ENCODE measurements at places on chromosomes 7 and 10.

DNA sequence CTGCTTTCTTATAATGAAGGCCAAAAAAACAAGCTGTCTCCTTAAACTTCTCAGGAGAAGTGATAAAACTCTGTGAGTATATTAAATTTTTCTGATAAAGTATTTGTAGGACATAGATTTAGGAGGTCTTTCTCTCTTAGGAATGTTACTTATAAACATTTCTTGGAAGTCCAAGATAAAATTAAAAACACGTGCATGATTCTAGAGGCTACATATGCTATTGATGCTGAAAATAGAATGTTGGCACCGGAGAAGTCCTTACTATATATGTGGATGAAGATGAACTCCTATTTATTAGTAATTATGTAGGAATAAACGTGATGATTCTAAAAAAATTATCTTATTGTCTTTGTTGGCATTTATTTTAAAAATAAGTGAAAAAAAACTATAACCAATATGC lies 241.3 kb upstream of the LRRTM3 start:
- no peak for DNase-seq

DNA sequence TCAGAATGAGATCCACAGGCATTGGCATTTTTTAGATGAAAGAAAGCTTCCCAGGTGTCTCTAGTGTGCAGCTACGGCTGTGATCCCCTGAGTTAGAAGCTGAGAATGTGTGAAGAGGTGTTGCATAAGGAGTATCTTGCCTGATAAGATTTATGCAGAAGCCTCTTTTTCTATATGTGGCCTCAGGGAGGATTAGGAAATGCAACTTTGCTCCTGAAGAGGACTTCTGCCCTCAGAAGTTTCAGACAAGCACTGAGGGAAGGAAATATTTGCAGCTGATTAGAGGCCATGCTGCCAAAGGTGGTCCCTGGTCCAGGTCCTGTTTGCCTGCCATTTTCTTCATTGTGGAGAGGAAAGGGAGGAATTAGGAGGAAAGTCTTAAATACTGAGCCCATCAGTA lies 551.8 kb downstream of the PHTF2 start:
- DNase-seq = no peak

GRCh38 chr10:4643471-4643870 lies 182.5 kb upstream of the AKR1E2 start:
- DNase-seq = no peak

DNA sequence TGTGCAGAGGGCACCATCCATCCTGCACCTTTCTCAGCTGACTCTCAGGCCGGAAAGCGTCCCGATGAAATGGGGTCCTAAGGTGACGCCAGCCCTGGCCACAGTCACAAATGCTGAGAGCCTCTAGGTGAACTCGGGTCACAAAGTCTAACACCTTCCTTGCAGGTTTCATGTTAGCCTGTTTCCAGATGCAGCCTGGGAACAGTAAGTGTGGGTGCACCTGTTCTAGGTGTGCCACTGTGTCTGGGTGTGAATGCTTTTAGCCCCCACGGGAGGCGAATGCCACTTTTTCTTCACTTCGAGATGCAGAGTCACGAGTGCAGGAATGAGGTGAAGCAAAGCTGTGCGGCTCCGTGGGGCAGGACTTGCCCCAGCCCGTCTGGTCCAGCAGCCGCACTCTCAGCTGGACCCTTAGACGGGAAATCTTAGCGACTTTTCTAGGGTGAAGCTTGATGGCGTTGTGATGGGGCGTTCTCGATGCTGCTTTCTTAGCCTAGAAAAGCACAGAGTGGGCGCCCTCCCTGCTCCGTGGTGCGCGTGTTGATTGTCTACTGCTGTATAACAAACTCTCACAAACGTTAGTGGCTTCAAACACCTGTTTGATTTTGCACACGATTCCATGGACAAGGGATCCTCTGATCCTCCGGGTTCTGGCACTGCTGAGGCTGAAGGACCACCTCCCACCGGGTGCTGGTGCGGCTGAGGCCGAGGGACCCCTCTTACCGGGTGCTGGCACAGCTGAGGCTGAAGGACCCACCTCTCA lies 13.6 kb upstream of the VIPR2 start:
- no peak for DNase-seq

GRCh38 chr10:74223755-74224529 lies 72.9 kb downstream of the ADK start:
- peak; percentile 11 for DNase-seq

- no peak for DNase-seq
Observed at GRCh38 chr7:30899630-30900029, 12.0 kb upstream of the AQP1 start.

DNA sequence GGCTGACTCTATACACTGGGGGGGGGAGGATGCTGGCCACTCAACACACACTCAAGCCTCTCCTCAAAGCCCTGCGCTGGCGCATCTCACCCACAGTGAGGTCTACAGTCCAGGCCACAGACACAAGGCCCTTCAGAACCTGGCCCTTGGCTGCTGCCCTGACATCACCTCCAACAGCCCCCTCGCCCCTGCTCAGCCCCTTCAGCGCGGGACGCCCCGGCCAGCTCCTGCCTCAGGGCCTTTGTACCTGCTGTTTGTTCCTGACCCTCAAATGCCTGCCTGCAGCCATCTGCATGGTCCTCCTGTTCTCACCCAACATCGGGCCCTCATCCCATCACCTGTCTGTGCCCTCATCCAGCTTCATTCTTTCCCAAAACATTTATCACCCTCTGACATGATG lies 572.6 kb downstream of the DNAJB6 start:
- no peak for DNase-seq

GRCh38 chr10:102580230-102580629 lies 64.0 kb upstream of the TRIM8 start:
- DNase-seq = no peak

GRCh38 chr10:69317175-69317604 lies 38.9 kb downstream of the HK1 start:
- DNase-seq = no peak

- DNase-seq = no peak
Observed at GRCh38 chr7:46781901-46782439, 799.9 kb downstream of the TNS3 start.

DNA sequence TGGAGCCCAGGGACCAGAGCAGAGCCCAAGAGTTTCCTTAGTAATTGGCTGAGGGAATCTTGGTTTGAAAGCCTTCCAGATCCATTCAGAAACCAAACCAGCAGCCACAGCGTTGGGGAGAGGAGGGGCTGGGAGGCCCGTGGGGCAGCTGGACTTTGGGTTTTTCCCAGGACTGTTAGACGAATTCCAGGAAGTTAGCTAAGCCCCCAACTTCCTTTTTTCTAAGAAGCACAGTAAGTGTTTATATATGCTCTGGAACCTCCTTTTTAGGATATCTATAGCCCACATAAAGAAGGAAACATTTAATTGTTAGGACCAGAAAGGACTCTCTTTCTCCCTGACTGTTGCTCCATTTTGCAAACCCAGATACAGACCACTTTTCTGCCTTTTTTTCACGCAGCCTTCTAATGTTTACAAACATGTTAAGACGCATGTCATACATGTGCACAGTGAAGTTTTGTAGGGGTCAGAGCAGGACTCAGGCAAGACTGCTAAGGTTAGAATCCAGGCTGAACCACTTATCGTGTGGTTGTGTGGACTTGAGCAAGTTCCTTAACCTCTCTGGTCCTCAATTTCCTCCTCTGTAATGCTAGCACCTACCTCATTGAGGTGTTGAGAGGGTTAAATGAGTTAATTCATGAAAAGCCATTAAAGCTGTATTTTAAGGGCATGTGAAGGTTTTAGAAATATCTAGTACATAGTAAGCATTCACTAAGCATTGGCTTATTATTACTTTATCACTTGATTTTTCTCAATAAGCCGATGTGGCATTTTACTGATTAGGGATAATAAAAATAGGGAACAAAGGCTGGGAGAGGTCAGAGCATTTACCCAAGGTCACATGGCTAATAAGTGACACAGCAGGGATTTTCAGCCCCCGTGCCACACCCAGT lies 42.4 kb downstream of the TBATA start:
- no peak for DNase-seq

GRCh38 chr10:126803394-126803793 lies 101.8 kb upstream of the DOCK1 start:
- DNase-seq = no peak

- no peak for DNase-seq
Observed at GRCh38 chr7:30755384-30756154, 3.6 kb downstream of the INMT start.

DNA sequence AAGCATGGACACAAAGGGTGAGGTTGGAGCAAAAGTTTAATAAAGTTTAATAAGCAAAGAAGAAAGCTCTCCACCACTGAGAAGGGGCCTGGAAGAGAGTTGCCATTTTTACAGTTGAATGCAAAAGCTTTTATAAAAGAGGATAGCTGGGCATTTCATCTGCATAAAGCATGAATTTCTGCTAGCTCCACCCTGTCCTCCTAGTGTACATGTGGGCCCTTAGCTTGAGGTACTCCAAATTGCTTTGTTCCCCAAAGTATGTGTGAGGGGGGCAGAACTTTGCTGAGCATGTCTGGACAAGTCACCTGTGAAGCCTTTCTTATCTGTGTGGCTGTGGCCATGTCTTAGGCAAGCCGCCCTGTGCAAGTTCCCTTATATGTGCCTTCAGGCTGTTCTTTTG lies 22.6 kb upstream of the CROT start:
- no peak for DNase-seq

DNA sequence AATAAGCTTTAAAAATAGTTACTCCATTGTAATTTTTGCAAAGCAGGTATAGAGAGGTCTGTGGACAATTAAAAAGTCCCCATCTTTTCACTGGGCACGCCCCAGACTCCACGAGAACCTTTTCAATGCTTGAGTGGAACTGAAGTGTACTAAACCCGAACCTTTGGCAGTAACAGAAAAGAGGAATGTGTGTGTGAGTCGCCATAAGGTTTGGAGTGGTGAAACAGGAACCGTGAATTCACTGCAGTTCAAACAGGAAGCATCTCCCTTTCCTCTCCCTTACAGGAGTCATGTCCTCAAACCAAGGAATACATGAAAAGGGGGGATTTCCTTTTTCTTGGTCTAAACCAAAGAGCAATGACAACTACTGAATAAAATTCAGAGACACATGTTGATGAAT lies 23.2 kb downstream of the NDUFB2 start:
- no peak for DNase-seq

DNA sequence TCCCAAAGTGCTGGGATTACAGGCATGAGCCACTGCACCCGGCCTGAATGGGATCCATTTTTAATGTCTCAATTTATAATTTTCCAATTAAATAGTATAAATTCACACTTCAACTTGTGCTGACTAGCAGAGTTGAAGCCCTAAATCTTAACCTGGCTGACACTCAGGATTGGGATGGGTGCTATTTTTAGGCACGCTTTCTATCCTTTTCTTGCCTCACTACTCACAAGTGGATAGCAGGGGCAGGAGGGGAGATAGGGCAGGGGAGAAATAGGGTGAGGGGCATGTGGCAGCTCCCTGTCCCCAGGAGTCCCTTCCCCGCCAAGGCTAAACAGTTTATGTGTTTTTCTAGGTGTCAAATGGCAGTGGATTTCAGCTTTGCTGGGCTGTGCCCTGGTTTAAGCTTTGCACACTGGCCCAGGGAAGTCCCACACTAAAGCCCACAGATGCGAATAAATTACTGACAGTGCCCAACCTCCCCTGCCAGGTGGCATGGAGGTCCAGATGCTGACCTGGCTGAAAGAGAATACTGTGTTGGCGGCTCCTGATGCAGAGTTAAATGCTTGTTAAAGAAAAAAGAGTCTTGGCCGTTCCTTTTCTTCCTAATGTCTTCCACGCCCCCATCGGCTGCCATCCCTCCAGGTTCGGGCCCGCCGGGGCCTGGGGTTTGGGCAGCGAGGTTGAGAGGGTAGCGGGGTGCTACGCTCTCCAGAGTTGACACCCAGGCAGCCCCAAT lies 36.2 kb upstream of the EFCAB10 start:
- DNase-seq = no peak

DNA sequence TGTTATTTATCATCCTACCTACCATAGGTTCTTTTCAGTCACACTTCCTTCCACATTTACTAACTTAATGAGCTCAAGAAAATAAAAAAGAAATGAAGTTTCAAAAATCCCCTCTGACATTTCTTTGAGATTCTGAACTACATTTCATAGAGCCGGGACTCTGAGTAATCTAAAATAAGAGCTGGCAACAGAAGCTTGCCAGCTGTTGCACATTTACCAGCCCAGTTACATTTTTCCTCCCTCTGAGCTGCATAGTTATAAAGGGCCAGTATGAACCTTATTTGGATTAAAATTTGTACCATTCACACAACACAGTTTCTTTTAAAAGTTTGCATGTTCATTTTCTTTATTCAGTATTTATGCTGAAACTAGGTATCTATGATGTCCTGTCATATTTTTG lies 119.5 kb upstream of the CAV2 start:
- no peak for DNase-seq

DNA sequence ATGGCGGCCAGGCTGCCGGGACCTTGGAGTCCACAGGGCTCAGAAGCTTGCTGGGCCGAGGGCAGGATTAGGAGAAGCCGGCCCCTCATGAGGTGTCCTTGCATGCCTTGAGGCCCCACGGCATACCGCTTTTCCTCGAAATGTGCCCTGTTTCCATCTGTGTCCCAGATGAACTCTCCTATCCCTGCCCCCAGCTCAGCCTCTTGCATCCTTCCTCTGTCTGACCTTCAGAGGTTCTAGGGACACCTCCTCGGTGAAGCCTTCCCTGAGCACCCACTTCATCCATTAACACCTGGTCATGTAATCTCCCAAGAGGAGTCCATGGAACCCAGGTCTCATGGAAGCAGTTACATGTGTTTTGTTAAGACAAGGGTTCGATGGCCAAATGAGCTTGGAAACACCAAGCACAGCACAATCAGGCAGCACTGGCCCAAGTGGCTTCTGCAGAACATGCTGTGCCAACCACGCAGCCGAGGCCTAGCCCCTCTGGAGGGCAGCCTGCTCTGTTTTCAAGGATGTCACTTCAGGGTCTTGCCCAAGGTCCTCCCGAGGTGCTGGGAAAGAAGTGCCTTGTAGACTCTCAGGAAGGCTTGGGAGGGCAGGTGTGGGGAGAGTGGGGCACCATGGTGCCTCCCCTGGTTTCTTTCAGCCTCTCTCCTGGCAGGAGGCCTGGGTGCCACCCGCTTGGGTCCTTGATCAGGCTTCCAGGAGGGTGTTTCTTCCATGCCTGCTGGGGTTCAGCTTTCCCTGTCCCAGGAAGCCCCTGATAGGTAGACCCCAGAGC lies 124.3 kb downstream of the NEURL1 start:
- DNase-seq = no peak

DNA sequence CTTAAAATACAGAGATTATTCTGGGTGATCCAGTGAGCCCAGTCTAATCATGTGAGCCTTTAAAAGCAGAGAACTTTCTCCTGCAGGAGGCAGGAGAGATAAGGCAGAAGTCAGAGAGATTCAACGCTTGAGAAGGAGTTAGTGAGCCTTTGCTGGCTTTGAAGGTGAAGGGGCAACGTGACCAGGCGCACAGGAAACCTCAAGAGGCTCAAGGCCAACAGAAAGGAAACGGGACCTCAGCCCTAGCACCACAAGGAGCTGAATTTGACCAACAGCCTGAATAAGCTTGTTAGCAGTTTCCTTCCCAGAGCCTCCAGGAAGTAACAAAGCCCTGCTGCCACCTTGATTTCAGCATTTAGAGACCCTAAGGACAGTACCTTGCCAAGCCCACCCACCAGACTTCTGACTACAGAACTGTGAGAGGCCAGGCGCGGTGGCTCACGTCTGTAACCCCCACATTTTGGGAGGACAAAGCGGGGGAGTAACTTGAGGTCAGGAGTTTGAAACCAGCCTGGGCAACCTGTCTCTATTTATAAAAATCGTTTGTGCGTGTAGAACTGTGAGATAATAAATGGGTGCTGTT lies 87.3 kb upstream of the KAT6B start:
- DNase-seq = peak; percentile 35

- no peak for DNase-seq
Observed at GRCh38 chr10:102241032-102241443, 274 bp downstream of the PITX3 start.

- no peak for DNase-seq
Observed at GRCh38 chr7:26587536-26587935, 276.9 kb downstream of the SKAP2 start.
